ENCODE measurements at places on chromosomes 11 and 22. TPM values are rescaled to one million over a fixed set of nuclear protein-coding genes. Genes with fewer than 3 reads are reported as not detected.

Gene CHRM1
- total RNA-seq = not detected

Gene NECTIN1
- 11.5 TPM for total RNA-seq

Gene CASP1
- not detected for total RNA-seq

Gene OR8K5
- not detected for total RNA-seq

Gene CARS1
- 88.8 TPM for total RNA-seq

Gene HDAC10
- total RNA-seq = 74.9 TPM

Gene MS4A4A
- not detected for total RNA-seq

Gene SIAE
- 8.6 TPM for total RNA-seq

Gene SYT8
- not detected for total RNA-seq

Gene SMC1B
- 0.08 TPM for total RNA-seq

DNA sequence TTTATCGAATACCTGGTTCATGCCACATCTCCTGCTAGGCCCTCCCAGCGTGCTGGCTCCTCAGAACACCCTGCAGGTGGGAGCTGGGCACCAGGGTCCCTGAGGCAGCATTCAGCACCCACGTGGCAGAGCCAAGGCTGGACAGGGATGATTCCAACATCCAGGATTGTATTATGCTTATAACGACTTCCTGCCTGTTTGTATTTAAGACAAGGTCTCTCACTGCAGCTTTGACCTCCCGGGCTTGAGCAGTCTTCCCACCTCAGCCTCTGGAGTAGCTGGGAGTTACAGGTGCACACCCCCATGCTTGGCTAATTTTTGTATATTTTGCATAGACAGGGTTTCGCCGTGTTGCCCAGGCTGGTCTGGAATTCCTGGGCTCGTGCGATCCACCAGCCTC lies 64.7 kb upstream of the WNT7B start:
- no peak for DNase-seq

DNA sequence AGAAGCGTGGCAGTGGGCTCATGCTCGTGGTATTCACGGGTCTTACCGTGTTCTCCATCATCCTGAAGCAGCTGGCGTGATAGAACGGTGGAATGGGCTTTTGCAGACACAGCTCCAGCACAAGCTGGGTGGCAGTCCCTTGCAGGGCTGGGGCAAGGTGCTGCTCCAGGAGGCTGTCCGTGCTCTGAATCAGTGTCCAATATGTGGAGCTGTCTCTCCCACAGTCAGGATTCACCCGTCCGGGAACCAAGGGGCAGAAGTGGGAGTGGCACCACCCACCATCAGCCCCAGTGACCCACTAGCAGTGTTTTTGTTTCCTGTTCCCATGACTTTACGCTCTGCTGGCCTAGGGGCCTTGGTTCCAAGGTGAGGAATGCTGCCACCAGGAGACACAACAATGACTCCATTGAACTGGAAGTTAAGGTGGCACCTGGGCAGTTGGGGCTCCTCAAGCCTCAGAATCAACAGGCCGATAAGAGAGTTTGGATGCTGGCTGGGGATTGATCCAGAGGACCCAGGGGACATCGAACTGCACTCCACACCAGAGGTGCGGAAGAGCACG lies 16.9 kb upstream of the CD81 start:
- no peak for DNase-seq

- DNase-seq = no peak
These were observed 19.5 kb downstream of the ZNF74 start for GRCh38 chr22:20413217-20414058.

DNA sequence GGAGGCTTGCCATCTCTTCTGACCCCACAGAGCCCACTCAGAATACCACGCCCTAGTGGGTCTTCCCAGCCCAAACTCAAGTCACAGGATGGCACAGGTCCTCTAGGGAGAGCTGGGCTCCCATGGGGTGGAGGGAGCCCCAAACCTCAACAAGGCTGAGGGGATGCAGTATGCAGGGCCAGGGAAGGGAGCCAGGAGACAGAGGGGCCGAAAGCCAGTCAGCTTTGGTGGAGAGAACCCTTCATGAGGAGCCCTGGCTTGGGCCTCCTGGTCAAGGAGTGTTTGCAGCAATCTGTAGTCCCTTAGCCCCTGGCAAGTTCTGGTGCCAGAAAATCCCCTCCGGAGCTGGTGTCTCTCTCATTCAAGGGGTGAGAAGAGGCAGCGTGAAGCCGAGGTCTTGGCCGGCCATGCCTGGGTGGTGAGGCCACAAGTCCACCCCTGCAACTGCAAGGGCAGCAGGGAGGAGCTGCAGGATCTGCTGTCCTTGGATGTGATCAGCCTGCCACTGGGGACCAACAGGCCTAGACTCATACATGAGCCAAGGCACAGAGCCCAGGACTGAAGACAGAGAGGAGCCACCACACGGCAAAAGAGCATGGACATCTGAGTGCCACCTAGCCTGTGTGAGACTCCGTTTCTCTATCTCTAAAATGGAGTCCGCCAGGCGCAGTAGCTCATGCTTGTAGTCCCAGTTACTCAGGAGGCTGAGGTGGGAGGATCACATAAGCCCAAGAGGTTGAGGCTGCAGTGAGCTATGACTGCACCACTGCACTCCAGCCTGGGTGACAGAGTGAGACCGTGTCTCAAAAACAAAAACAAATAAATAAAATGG lies 24.1 kb downstream of the NEAT1 start:
- DNase-seq = no peak

- DNase-seq = no peak
These were observed 47.5 kb upstream of the POU2AF1 start for GRCh38 chr11:111426617-111427016.

DNA sequence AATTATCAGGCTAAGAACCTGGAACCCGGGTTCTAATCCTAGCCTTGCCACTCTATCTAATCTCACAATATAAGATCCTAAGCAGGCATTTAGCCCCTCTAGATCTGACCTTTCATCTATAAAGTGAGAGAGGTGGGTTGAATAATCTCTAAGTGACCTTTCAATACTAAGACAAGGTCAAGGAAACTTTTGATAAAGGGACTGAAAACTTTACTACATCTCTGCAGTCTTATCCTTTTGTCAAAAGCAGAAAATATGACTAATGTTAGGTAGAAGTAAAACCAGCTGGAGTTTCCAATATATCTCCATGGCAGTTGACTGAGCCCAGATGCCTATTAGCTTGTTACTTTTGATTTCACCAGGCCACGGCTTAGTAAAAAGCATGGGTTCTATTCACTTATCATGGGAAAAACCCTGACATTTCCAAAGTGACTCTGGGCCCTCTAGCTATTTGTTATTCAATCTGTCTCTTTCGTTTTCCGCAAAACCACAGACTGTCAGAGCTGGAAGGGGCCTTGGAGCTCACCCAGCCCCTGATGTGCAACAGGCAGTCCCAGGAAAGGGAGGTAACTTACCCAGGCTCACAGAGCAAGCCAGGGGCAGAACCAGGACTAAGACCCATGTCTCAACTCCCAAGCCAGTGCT lies 75.8 kb downstream of the RAB30 start:
- no peak for DNase-seq

GRCh38 chr22:30275625-30276024 lies 9.0 kb upstream of the OSM start:
- DNase-seq = peak; percentile 37

DNA sequence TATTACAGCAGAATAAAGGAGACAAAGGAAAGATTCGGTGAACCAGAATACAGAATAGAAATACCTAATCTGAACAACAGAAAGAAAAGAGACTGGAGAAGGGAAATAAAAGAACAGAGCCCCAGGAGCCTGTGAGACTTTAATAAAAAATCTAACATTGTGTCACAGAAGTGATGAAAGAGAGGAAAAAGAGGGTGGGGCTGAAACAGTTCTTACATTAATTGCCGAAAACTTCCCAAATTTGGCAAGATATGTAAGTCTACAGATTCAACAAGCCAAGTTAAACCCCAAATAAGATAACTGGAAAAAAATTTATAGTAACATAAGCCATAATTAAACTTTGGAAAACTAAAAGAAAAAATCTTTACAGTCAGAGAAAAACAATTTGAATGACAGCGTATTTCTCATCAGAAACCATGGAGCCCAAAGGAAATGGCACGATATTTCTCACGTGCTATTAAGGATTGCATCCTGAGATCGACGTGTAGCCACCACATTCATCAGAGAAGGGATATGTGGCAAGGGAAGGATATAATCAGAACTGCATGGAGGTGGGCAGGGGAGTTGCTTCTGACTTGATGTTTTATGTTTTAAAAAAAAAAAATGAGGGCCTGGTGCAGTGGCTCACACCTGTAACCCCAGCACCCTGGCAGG lies 73.9 kb downstream of the SGSM3 start:
- DNase-seq = no peak

- no peak for DNase-seq
These were observed 11.3 kb downstream of the IFT27 start for GRCh38 chr22:36764641-36765040.

- no peak for DNase-seq
These were observed 108.6 kb downstream of the FBXO7 start for GRCh38 chr22:32583074-32583682.

GRCh38 chr11:1335811-1336761 lies 26.7 kb upstream of the TOLLIP start:
- peak; percentile 81 for DNase-seq

- no peak for DNase-seq
These were observed at the start of gene TEX54 for GRCh38 chr11:62832336-62833234. Gene TEX54, minus strand, starts transcription at chr11:62832841.

- DNase-seq = no peak
These were observed 432 bp upstream of the GP1BB start for GRCh38 chr22:19722982-19723231.

- no peak for DNase-seq
These were observed 14.7 kb downstream of the MPEG1 start for GRCh38 chr11:59197991-59198390.

GRCh38 chr11:67273260-67273990 lies 7.2 kb downstream of the GRK2 start:
- peak; percentile 65 for DNase-seq

- peak; percentile 75 for DNase-seq
These were observed 21.2 kb downstream of the PTPRJ start for GRCh38 chr11:48001438-48002021.

DNA sequence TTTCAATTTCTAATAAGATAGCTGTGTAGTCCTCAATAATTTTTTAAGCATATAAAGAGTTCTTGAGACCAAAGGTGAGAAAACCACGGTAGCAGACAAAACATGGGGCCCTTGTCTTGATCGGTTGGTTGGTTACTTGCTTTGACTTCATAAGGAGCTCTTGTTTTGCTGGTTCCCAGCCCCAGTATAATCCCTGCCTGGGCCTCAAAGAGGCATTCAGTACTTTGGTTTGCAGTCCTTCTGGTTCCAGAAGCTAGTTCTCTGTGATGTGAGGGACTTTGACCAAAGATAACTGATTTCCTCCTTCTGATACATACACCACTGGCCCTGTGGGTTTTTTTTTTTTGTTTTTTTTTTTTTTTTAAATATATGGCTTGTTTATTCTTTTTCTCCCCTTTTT lies 17.1 kb downstream of the MARK2 start:
- no peak for DNase-seq

DNA sequence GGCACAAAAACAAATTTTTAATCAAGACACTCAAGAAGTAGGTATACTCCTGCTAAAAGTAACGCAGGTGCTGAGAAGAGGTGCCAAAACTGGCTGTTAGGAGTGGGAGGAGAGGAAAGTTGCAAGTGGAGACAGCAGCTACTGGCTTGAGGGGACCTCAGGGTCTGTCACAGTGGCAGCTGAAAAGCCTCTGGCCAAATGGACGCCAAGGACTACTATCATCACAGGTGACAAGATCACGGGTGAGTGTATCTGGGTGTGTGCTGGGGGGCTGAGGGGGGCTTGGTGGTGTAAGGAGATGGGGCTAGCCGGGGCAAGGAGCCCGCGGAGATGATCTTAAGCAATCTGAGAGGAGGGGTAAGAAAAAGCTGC lies 687 bp downstream of the ZNF202 start:
- DNase-seq = no peak

- DNase-seq = no peak
These were observed 7.7 kb upstream of the FLI1 start for GRCh38 chr11:128686021-128686741.

- DNase-seq = peak; percentile 83
These were observed 2.2 kb downstream of the RPL3 start for GRCh38 chr22:39317084-39317774.

DNA sequence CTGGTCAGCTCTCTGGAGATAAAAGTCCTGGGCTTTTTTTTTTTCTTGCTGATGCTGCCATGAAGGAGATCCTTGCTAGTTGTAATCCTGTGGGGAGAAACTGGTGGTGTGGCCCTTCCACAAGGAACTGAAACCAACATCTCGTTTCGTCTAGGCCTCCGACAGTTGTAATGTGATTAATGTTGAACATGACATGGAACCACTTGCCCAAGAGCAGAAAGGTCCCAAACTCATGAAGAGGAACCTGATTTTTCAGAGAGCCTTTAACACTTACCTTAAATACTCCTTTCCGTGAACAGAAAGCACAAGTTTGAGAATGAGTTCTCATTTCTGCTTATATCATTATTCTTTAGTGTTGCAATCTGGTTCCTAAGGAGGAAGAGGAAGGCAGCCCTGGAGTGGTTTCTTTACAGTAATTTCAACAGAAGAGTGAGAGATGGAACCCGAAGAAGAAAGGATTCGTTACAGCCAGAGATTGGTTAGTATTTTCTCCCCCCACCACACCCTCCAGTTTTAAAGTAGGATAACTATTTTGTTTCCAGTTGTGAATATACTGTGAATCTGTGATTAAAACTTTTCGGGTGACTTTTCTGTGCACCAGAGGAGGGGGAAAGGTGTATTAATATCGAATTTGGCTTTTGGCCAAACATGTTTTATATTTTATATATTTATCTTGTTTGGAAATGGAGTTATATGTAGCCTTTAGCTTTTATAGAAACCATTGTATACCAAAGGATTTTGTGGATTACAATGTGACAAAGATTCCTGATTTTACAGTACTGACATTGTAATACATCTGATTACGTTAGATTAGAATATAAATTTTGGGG lies 2.0 kb downstream of the KDM2A start:
- DNase-seq = peak; percentile 87

DNA sequence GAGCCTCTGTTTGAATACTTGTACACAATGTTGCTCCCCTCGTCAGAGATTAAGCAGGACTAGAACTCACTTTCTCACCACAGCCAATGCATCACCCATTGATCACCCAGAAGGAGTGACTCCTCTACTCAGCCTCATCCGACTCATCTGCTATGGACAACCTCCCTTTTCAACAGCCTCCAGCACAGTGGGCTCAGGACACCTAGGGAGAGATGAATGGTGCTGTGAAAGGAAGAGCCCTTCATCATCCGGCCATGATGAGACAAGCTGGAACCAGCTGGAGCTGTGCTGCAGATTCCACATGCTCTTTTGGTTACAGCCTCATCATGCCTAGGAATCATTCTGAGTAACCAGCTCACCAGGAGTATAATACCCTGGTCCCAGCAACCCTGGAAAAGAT lies 15.5 kb downstream of the C11orf91 start:
- no peak for DNase-seq

- no peak for DNase-seq
These were observed 82.0 kb upstream of the TOP3B start for GRCh38 chr22:22064580-22064979.

DNA sequence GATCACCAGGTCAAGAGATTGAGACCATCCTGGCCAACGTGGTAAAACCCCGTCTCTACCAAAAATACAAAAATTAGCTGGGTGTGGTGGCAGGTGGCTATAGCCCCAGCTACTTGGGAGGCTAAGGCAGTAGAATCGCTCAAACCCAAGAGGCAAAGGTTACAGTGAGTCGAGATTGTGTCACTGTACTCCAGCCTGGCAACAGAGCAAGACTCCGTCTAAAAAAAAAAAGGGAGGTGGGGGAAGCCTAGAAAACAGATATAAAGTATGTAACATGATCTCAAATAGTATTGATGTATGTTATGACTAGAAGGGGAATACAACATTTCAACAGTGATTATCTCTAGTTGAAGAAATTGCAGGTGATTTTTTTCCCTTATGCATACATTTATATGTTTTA lies 61.4 kb downstream of the SLC1A2 start:
- DNase-seq = no peak
